ENCODE measurements at places on chromosomes 5 and 9. TPM values are rescaled to one million over a fixed set of nuclear protein-coding genes. Genes with fewer than 3 reads are reported as not detected.

The LARP1 gene
- total RNA-seq = 25.7 TPM

The NIPAL4 gene
- total RNA-seq = 0.14 TPM

The NR6A1 gene
- 0.47 TPM for total RNA-seq

The BTNL3 gene
- total RNA-seq = not detected

GRCh38 chr9:131046093-131046380, 37.1 kb downstream of the LAMC3 start:
- no peaks in the 10 kb centered on the region for H3K4me1 ChIP-seq
- no peaks in the 10 kb centered on the region for H3K36me3 ChIP-seq
- H3K27me3 ChIP-seq = peaks cover 14% of the 10 kb centered on the region
- no peak for DNase-seq
- H3K4me3 ChIP-seq = no peak overlapping the region
- H3K27ac ChIP-seq = no peak overlapping the region

DNA sequence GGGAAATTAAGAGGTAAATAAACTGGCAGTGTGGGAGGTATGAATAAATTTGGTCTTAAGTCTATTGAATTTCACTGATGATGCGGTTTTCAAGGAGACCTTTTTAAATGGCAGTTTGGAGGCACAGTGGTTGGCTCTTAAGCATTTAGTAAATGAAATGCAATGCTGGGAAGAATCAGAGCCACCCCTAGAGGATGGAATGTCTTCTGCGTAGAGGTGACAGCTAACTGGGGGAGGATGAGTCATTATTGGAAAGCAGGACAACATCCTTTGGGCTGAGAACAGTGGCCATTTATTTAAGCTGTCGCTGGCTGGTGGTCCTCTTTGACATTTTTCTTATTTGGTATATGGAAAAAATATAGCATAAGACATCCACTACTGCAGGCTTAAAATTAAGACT, 163.2 kb downstream of the SH3GL2 start:
- H3K36me3 ChIP-seq = no peaks in the 10 kb centered on the region
- H3K4me3 ChIP-seq = no peak overlapping the region
- H3K4me1 ChIP-seq = no peaks in the 10 kb centered on the region
- no peak for DNase-seq
- no peaks in the 10 kb centered on the region for H3K27me3 ChIP-seq

DNA sequence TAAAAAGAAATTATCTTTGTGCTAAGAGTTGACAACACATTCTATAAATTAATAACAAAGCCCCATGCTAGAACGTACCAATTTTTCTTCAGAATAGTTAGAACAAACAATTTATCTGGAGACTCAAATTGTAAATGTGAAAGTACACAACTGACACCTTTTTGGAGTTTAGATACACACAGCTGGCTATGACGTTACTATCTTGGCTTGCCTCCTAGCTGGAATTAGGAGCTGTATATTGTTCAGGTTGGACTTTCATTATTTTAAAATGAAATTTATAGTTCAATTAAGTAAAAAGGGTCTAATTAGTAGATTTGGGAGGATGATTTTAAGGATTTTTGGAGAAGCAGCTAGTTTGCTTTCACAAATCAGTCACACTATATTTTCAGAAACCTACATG, 393.9 kb upstream of the RIOK2 start:
- no peaks in the 10 kb centered on the region for H3K4me1 ChIP-seq
- H3K27me3 ChIP-seq = no peaks in the 10 kb centered on the region
- H3K4me3 ChIP-seq = no peak overlapping the region
- H3K36me3 ChIP-seq = no peaks in the 10 kb centered on the region

GRCh38 chr5:163951069-163951468, 445.6 kb downstream of the MAT2B start:
- no peak for DNase-seq
- H3K36me3 ChIP-seq = no peaks in the 10 kb centered on the region
- no peak overlapping the region for H3K27ac ChIP-seq
- H3K27me3 ChIP-seq = no peaks in the 10 kb centered on the region
- H3K4me3 ChIP-seq = no peak overlapping the region

DNA sequence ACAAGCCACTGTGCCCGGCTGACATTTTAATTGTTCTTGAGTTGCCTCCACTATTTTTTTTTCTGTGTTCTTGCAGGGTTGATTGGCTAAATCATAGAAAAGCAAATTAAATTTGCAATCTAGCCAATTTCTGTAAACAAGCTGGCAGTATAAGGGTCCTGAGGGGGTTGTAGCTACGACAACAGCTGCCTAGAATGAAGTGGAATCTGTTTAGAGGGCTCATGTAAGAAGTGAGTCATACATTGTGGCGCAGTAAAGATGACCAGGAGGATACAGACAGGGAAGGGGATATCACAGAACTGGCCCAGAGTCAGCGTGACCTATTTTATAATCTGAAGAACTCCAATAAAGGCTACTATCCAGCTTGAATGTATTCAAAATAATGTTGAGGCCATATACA, 82.2 kb upstream of the TLE1 start:
- H3K27ac ChIP-seq = no peak overlapping the region
- no peak for DNase-seq
- H3K27me3 ChIP-seq = no peaks in the 10 kb centered on the region
- H3K4me3 ChIP-seq = no peak overlapping the region
- no peaks in the 10 kb centered on the region for H3K4me1 ChIP-seq

DNA sequence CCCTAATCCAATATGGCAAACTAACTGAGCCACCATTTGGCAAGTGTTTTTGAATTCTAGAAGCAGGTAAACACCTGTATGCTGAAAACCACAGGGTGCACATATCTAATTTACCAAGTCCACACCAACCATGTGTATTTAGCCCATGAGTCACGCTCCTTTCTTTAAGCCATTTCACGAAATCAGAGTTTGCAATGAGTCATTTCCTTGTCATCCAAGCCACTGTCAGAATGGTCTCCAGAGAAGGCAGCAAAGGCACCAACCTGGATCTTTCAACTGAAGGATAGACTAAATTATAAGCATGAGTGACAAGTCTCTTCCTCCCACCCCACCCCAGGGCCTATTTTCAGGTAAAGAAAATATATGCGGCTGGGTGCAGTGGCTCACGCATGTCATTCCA, 110.0 kb downstream of the PAX5 start:
- no peak overlapping the region for H3K4me3 ChIP-seq
- H3K27me3 ChIP-seq = no peaks in the 10 kb centered on the region
- H3K4me1 ChIP-seq = no peaks in the 10 kb centered on the region

DNA sequence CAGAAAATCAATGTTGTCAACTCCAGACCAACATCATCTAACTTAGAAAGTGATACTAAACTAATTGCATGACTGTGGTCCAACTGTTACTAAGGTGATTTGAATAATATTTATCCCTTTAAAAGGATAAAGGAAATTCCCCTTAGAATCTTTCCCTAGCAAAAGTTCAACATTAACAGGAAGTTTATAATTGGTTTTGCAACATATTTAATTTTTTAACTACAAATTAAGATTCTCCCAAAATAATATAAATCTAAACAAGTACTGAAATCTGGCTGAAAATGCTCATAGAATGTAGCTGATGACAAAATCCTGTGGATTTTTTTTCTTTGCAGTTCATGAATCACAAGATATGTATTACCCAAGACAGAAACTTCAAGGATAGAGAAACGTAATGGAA, 151.4 kb downstream of the LPAR1 start:
- no peaks in the 10 kb centered on the region for H3K4me1 ChIP-seq
- no peaks in the 10 kb centered on the region for H3K36me3 ChIP-seq
- H3K27ac ChIP-seq = no peak overlapping the region
- DNase-seq = no peak
- H3K4me3 ChIP-seq = no peak overlapping the region

GRCh38 chr5:59767211-59767605, 126.3 kb downstream of the PDE4D start:
- DNase-seq = no peak
- H3K4me1 ChIP-seq = peaks cover 10% of the 10 kb centered on the region
- no peaks in the 10 kb centered on the region for H3K36me3 ChIP-seq
- no peak overlapping the region for H3K27ac ChIP-seq

All from thymus (tissue), 14 donors.